ENCODE measurements at places on chromosomes 1 and 21. TPM values are rescaled to one million over a fixed set of nuclear protein-coding genes. Genes with fewer than 3 reads are reported as not detected.

The GPR52 gene
- total RNA-seq: 1.1 TPM

- no peaks in the 10 kb centered on the region for H3K4me1 ChIP-seq
- DNase-seq: no peak
- H3K27ac ChIP-seq: no peak overlapping the region
- no peaks in the 10 kb centered on the region for H3K27me3 ChIP-seq
- no peaks in the 10 kb centered on the region for H3K36me3 ChIP-seq
- no peak overlapping the region for H3K4me3 ChIP-seq
Observed at GRCh38 chr1:3195480-3195815, 126.4 kb downstream of the PRDM16 start.

GRCh38 chr1:225533238-225533637 lies 105.4 kb upstream of the LBR start:
- peaks cover 6% of the 10 kb centered on the region for H3K4me1 ChIP-seq
- no peaks in the 10 kb centered on the region for H3K27me3 ChIP-seq
- no peak overlapping the region for H3K27ac ChIP-seq
- H3K4me3 ChIP-seq: no peak overlapping the region

The KCNA3 gene
- total RNA-seq: 0.20 TPM

The GFI1 gene
- total RNA-seq: 0.20 TPM

DNA sequence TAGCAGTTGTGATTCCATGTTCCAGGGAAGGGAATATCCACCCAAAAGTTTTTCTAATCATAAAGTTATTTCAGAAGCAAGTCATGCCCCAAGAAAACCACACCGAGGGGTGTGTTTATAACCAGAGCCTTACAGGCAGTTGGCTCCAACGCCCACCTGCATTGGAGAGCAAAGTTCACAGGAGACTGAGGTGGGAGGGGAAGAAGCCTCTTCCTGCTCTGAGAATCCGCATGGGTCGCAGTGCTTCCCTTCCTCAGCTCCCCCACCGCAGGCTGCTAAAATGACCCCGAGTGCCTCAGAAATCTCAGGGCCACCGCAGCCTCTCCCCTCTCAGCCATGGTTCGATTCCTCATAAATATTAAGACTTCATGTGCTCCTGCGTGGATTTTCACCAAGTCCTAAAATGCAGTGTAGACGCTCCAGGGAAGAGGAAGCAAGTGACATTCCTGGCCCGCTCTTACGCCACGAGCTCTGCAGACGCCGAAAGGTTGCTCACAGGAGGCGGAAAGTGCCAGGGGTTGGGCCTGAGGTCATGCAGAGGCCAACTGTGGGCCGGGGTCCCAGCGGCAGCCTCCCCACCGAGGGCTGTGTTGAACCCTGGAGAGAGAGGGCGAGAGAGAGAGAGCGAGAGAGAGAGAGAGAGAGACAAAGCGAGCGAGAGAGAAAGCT lies 13.4 kb upstream of the SPSB1 start:
- H3K4me1 ChIP-seq: peaks cover 3% of the 10 kb centered on the region
- no peak for DNase-seq
- H3K36me3 ChIP-seq: no peaks in the 10 kb centered on the region
- H3K4me3 ChIP-seq: no peak overlapping the region
- no peaks in the 10 kb centered on the region for H3K27me3 ChIP-seq

DNA sequence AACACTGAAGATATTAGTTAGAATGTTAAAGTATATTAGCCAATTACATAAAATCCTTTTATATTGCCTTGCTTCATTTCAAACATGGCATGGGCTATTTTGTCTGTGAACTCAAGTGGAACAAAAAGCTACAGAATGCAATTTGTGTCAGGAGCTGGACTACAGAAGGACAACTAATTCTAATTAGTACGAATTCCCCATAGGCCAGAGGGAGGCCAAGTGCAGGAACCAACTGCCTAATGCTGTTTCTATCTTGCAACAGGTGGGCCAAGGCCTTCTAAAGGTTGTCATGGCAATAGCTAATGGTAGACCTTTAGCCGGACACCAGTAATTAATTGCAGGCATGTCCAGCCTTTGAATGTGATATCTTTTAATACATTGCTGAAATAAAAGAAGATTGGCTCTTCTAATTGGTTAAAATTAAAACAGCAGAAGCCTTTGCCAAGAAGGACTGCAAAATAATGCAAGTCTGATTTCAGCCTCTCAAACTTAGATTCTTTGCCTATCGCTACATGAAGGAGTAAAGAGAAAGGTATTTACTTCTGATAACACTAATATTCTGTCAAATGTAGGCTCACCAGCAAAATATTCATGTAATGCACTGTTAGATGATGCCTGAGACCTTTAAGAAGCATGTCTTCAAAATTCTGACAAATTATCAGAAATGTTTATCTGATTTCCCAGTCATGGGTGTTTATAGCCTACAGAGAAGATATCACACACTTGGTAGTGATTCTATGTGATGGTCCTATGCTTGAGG lies 232.1 kb downstream of the LMO4 start:
- no peaks in the 10 kb centered on the region for H3K27me3 ChIP-seq
- H3K4me1 ChIP-seq: no peaks in the 10 kb centered on the region
- DNase-seq: no peak
- no peak overlapping the region for H3K4me3 ChIP-seq

The SPATA46 gene
- total RNA-seq: not detected

- H3K4me1 ChIP-seq: no peaks in the 10 kb centered on the region
- no peaks in the 10 kb centered on the region for H3K27me3 ChIP-seq
- no peaks in the 10 kb centered on the region for H3K36me3 ChIP-seq
- DNase-seq: no peak
- H3K4me3 ChIP-seq: no peak overlapping the region
- H3K27ac ChIP-seq: no peak overlapping the region
Observed at GRCh38 chr1:168287237-168287664, 6.6 kb downstream of the TBX19 start.

GRCh38 chr1:64515427-64515826 lies 45.5 kb downstream of the CACHD1 start:
- no peak for DNase-seq
- no peak overlapping the region for H3K4me3 ChIP-seq
- H3K27me3 ChIP-seq: no peaks in the 10 kb centered on the region

DNA sequence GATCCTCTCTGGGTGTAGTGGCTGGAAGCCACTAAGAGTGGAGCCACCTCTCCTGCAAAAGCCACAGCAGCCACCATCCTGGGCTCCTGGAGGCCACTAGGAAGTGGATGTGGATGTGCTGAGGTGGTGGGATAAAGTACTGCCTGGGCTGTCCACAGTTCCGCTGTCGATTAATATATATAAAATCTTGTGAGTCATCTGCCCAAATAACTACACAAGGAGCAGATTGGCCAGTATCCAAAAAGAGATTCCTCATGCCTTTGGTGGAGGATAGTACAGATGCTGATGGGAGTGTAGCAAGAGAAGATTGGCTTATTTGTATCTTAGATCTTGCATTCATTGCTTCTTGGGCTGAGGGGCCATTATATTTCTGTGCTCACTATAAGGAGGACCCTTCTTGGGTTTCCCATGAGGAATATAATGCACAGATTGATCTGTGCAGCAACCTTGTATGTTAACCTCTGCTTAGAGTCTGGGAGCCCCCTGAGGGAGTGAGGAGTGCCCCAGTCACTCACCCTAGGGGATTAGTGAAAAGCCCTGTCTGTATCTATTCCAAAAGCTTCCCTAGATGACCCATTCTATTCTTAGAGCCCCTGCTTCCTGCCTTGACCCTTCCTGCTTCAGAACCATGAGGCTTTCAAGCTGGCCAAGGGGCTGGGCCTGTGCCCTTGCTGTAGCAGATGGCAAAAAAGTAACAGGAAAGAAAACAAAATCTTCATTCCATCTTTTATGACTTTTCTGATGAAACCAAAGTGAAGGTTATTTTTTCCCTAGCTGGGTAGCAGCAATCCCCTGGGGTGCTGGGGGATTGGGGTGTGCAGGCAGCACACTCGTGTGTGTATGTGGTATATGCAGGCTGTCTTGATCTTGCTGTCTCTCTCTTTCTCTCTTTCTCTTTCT lies 31.7 kb downstream of the RCSD1 start:
- no peaks in the 10 kb centered on the region for H3K27me3 ChIP-seq
- H3K4me3 ChIP-seq: no peak overlapping the region
- H3K36me3 ChIP-seq: no peaks in the 10 kb centered on the region
- no peaks in the 10 kb centered on the region for H3K4me1 ChIP-seq

The ADORA3 gene
- total RNA-seq: not detected

GRCh38 chr21:42110691-42111469 lies 39.8 kb downstream of the UMODL1 start:
- H3K27me3 ChIP-seq: no peaks in the 10 kb centered on the region
- no peak overlapping the region for H3K4me3 ChIP-seq
- DNase-seq: no peak
- no peaks in the 10 kb centered on the region for H3K36me3 ChIP-seq
- no peak overlapping the region for H3K27ac ChIP-seq
- peaks cover 9% of the 10 kb centered on the region for H3K4me1 ChIP-seq

GRCh38 chr1:39214714-39214997 lies 10.2 kb downstream of the MACF1 start:
- no peaks in the 10 kb centered on the region for H3K36me3 ChIP-seq
- H3K4me3 ChIP-seq: peak overlapping the region; percentile 10
- H3K27ac ChIP-seq: no peak overlapping the region
- no peak for DNase-seq

- H3K27ac ChIP-seq: no peak overlapping the region
- no peak for DNase-seq
- H3K4me1 ChIP-seq: no peaks in the 10 kb centered on the region
- H3K27me3 ChIP-seq: peaks cover 37% of the 10 kb centered on the region
- no peaks in the 10 kb centered on the region for H3K36me3 ChIP-seq
- no peak overlapping the region for H3K4me3 ChIP-seq
Observed at GRCh38 chr1:156868341-156868740, 7.7 kb downstream of the NTRK1 start.

DNA sequence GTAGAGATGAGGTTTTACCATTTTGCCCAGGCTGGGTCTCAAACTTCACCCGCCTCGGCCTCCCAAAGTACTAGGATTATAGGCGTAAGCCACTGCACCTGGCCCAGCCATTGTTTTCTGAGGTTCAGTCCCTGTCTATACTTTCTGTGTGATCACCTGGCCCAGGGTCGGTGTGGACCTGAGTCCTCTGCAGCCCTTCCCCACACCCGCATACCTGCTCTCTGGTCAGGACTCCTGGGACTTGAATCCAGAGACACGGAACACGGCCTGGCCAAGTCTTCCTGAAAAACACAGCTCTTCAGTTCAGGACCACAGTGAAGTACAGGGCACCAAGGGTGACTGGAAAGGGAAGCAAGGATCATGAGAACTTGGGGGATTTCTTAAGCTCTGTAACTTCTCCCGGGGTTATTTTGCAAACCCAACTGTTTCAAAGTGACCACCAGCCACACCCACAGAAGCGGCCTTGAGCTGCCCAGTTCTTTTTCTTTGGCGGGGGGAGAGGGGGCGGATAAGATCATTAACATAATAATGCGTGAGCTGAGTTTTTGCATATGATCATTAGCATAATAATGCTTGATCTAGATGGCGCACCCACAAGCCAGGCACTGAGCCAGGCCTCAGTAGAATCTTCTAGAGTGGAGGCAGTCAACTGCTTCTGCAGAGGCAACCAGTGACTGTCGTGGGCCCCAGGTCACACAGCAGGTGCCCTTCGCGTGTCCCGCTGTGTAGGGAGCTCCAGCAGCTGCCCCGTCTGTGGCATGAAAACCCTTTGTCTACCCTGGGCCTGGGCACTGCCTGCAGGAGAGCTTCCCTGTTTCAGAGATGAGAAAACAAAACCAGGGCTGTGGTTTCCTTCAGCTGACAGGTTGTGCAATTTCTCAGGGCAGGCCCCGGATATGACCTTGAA lies 1.7 kb upstream of the NADK start:
- H3K4me3 ChIP-seq: no peak overlapping the region
- peak; percentile 73 for DNase-seq
- H3K27me3 ChIP-seq: no peaks in the 10 kb centered on the region
- H3K27ac ChIP-seq: peak overlapping the region; percentile 46
- peaks cover 16% of the 10 kb centered on the region for H3K4me1 ChIP-seq

DNA sequence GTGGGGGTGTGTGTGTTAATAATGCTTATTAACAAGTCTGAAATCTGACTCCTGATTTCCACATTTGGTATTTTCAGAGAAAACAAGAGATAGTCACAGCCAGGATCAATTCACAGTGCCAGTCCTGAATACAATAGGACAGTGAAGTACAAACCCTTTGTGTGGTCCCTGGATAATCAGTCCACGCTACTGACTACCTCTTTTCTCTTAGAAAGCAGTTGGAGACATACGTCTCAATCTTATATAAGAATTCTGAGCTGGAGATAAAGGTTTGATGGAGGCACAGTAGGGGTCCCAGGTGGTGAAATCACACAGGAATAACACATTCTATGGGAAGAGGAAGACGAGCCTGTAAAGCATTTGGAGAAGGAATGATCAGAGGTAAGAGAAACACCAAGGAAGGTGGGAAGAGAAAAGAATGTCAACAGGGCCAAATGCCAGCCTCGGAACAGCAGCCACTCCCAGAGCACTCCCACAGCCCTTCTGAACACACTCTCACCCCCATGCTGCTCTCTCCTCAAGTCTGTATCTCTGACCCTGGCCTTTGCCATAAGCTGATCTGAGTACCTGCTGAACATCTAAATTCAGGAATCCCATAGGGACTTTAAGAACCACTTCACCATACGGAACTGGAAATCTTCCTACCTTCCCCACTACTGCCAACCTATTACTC lies 48.6 kb downstream of the TRAF5 start:
- DNase-seq: peak; percentile 83
- no peak overlapping the region for H3K27ac ChIP-seq

- no peak overlapping the region for H3K27ac ChIP-seq
- no peaks in the 10 kb centered on the region for H3K4me1 ChIP-seq
- no peaks in the 10 kb centered on the region for H3K36me3 ChIP-seq
- no peaks in the 10 kb centered on the region for H3K27me3 ChIP-seq
Observed at GRCh38 chr1:248696261-248696660, 6.3 kb downstream of the OR14I1 start.

The KRTAP11-1 gene
- total RNA-seq: not detected

The TMPRSS15 gene
- total RNA-seq: not detected

GRCh38 chr1:231062500-231063270 lies 22.6 kb upstream of the FAM89A start:
- H3K27ac ChIP-seq: no peak overlapping the region
- H3K4me1 ChIP-seq: peaks cover 4% of the 10 kb centered on the region
- H3K27me3 ChIP-seq: no peaks in the 10 kb centered on the region
- H3K36me3 ChIP-seq: no peaks in the 10 kb centered on the region

The SIK1 gene
- total RNA-seq: 3.5 TPM
